ENCODE measurements at places on chromosomes 6 and 20.

- DNase-seq, result no peak
Measured at GRCh38 chr6:51301962-51302361, 483.3 kb downstream of the TFAP2B start.

- DNase-seq, result no peak
Measured at GRCh38 chr6:104527311-104527710, 332.4 kb downstream of the HACE1 start.

GRCh38 chr6:48073976-48074767 lies 36.8 kb downstream of the PTCHD4 start:
- DNase-seq, result no peak

- DNase-seq, result no peak
Measured at GRCh38 chr6:155443168-155443567, 12.5 kb downstream of the NOX3 start.

DNA sequence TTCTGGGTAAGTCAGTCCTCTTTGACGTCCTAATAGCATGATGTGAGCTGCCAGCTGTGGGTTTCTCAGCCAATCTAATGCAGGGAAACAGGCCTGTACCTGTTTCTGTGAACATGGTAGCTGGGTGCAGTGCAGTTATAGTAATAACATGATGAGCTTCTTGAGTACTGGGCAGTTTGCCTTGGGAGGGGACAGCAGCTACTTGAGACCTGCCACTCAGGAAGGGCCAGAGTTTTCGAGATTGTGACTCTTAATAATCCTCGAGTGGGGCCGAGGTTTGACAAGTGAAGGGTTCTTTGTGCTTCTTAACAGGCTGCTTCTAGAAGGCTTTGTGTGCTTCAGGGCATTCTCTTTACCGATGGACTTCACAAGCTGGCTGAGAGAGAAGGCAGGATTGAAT lies 180.1 kb downstream of the JARID2 start:
- DNase-seq, result no peak

DNA sequence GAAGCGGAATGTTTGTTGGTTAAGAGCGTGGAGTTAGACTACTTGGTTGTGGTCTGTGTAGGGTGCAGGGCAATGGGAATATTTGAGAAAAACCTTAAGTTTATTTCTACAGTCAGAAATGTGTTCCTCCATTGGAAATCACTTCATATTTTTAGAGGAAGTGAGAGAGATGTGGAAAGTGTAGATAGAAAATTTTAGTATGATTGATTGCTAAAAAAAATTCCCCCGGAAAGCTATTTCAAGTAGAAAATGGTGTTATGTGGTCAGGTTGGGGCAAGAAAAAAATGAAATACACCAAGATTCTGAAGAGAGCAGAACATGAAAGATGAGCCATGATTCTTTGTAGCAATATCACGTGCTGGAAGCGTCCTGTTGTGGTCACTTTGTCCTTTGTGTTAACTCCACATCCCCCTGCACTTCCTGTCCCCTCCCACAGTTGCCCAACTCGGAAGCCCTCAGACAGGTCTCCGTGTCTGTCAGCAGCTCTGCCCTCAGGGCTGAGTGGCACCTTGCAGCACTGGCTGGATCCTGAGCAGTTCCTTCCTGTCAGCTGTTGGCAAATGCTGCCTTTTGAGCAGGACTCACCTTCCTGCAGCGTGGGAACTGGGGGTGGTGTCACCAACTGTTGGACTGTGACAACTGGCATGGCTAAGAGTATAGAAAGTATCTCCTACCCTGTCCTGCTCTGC lies 137.5 kb upstream of the SLC24A3 start:
- no peak for DNase-seq

GRCh38 chr6:31114541-31114878 lies at the start of gene PSORS1C1:
TSS of gene PSORS1C1 (plus strand) at chr6:31114800. CDS start at chr6:31129633, 14,833 bp downstream.
- peak; percentile 90 for DNase-seq

- no peak for DNase-seq
Measured at GRCh38 chr6:33455051-33455450, 675 bp downstream of the ZBTB9 start.

DNA sequence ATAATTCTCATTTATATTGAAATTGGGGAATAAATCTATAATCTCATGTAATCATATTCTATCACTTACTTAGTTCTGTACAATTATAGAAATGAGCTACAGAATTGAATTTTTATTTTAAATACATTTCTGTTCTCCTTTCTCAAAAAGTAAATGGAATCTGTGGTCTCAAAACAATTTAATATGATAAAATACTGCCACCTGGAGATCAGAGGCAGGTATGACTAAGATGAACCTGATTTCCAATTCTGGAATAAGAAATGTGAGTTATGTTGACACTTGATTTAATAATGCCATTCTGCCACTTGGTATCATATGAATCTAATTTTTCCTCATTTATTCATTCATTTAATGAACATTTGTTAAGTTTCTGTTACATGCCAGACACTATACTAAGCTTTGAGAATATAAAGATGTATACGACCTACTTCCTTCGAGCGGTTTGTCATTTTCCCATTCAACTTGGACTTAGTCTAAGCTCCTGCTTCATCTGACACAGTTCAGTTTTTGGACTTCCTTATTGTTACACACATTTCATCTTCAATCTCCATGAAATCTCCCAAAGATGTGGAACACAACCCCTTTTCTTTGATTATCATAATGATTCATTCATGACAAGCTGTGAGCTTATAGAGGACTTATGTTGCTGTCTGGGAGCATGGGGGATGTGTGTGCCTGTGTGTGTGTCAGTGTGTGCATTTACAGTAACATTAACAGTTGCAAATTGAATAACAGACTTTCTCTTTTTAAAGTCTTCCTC lies 7.5 kb upstream of the CCDC28A start:
- DNase-seq, result peak; percentile 29

DNA sequence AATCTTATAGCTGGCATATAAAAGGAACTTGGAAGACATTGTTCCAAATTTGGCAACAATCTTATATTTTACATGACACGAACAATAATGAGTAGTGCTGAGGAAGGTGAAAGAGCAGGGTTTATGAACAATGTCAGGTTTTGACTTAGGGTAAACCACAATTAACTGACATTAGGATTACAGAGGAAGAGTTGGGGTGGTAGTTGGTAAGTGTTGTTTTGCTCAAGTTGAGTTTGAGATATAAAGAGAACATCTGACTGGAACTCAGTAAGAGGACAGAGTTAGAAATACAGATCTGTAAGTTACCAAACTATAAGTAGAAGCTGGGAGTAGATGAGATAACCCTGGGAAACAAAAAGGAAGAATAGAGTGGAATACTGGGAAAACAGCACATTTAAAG lies 15.1 kb downstream of the RTN4IP1 start:
- no peak for DNase-seq

DNA sequence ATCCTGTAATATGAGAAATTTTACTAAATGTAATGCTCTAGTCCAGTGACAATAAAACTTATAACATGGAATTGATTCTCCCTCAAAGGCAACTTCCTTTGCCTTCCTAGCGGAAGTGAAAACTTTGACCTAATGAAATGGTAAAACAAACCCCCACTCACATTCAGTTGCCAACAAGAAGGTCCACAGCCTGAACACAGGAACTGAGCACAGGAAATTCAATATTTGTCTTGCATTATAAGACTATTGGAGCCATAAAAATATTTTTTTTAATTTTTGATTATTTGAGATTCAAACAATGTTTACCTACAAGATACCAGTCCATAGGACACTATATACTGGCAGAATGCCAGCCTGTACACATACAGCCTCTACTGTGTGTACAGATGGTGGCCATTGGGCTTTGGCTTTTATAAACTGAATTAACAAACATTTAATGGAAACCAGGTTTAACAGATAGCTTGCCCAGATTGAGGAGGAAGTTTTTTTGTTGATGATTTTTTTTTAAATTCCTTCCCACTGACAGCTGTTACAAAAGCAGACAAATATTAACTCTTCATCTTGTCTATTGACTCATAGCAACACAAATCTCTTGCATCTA lies 481.5 kb upstream of the JAG1 start:
- DNase-seq, result no peak

- no peak for DNase-seq
Measured at GRCh38 chr6:70627500-70628254, 40.0 kb upstream of the SMAP1 start.

DNA sequence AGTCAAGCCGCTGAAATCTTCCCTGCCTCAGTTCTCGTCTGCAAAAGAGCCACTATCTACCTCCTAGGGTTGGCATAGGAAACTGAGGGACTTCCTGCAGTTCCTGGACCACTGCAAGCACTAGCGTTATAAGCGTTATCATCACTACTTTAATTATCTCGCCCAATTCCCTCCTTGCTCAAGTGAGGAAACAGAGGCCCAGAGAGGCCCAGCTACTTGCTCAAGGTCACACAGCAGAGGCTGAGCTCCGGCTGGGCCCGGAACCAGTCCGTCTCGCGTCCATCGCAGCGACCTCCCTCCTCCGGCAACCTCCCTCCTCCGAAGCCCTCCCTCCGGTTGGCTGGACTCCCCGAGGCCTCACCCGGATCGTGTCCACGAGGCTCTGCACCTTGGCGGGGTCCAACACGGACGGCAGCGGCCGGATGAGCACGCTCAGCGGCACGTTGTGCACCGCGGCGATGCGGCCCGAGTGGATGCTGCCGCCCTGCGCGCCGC lies 338 bp downstream of the SRXN1 start:
- DNase-seq, result no peak

DNA sequence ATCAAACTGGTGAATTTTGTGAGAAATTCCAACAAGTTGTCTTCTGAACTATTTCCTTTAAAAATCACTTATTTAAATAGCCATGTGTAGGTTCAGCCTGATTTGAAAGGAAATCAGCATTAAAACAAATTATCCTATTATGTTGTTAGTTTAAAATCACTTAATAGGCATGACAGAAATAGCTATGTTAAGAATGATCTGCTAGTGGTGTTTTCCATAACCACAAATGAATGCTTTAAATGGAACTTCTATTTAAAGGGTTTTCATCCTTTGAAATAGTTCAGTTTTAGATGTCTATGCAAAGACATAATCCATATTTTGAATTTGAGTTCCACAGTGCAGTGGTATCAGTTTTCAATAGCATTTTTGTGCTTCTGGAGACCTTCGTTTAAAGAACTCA lies 120.1 kb downstream of the PLEKHG1 start:
- no peak for DNase-seq

DNA sequence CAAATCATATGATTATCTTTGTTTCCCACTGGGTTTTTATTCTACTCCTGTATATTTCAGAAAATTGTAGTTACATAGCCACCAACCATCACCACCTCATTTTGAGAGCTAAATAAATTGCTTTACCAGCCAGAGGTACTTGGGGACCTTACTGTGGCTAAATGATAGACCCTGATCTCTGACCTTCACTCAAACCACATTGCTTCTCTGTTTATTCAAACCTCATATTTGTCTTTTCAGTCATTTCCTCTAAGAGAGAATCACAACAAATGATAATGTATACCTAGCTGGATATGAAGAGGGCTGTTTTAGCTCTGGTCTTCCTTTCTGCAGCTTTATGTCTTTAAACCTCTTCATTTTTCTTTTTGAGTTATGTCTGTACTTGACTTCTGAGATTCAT lies 142.8 kb downstream of the ADGB start:
- no peak for DNase-seq

- no peak for DNase-seq
Measured at GRCh38 chr6:11820821-11821220, 42.2 kb upstream of the ADTRP start.
